ENCODE measurements at places on chromosomes 5 and 9.

DNA sequence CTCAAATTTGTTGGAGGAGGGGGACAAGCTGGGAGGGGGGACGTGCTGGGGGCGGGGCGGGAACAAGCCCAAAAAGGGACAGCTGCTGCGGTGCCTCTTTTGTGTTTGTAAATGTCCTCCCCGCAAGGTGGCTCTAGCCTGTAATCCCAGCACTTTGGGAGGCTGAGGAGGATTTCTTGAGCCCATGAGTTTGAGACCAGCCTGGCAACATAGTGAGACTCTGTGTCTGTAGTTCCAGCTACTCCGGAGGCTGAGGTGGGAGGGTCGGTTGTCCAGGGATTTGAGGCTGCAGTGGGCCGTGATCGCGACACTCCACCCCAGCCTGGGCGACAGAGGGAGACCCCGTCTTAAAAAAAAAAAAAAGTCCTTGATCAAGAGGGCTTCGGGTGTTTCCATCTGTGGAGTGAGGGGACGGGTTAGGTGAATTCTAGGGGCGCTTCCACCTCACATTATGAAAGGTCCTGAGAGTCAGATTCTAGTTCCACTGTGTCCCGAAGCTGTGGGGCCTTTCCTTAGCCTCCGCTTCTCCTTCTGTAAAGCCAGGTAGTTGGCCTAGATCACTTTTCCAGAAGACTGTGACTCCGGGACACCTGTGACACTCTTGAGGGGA, 779 bp upstream of the CTNNA1 start:
- DNase-seq = no peak

DNA sequence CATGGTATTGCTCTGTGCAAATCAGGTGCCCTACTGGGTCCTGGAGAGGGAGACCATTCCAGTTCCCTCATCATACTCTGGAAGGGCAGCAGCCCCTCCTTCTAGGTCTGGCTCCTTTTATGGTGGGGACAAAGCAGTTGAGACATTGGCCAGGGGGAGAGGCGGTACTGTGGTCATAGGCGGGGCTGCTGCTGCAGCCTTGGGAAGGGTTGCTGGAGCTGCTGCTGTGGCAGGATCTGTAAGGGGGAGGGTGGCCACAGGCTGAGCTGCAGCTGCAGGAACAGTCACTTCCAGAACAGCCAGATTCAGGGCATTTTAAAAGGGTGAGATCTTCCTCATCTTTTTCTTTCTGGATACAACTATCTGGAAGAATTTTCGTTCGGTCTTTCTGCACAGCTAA, 233.0 kb upstream of the SGCD start:
- no peak for DNase-seq

DNA sequence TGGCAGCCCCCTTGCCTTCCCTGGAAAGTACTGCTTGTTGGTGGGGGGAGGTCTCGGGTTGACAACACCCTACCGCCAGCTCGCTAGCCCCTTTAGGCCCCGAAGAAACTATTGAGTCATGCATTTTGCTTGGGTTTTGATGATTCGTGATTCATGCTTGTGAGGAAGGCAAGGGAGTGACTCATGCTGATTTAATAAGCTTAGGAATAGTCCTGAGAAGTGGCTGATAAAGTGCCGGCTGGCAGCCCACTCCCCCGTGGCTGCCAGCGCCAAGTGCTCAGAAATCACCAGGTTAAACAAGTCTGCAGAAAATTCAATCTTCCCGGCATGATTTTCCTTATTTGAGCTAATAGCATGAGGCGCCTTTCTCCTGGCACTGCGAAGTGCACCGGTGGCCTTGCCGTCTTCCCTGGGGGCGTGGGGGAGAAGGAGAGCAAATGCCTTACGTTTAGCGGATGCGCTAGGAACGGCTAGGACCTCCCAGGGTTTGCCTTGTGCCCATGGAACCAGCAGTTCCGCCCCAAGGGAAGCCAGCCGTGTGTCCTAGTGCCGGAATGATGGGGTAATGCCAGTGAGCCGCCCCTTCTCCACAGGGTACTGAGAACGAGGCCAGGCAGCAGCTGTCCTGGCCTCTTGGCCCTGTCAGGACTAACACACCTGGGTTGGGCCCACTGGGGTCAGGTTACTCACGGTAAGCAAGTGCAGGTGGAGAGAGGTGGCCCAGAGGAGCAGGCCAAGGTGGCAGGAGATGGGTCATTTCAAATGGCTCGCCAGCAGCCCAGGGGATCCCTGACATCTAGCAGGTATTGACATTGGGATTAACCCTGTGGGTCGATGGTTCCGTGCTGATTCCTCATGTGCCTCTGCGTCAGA, 151.9 kb downstream of the MACROH2A1 start:
- DNase-seq = peak; percentile 95

DNA sequence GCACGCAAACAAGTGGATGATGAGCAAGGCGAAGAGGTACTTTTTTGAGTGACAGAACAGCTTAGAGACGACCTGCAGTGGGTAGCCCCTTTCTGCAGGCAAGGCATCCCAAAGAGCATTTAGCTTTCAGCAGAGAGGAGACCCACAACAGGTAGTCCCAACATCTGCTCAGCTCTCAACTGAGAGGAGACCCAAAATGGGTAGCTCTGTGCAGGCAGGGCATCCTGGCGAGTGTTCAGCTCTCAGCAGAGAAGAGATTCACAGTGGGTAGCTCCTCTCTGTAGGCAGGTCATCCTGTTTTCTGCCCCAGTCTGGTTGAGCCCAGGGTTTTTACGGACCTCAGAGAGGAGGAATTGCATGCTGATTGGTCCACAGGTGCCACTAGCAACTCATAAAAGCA, 2396.1 kb upstream of the C9orf72 start:
- no peak for DNase-seq

- DNase-seq = peak; percentile 77
These were observed 25.1 kb upstream of the CDKN2AIPNL start for GRCh38 chr5:134436523-134437339.

- DNase-seq = peak; percentile 73
These were observed 188.9 kb upstream of the RPS23 start for GRCh38 chr5:82466986-82467561.

DNA sequence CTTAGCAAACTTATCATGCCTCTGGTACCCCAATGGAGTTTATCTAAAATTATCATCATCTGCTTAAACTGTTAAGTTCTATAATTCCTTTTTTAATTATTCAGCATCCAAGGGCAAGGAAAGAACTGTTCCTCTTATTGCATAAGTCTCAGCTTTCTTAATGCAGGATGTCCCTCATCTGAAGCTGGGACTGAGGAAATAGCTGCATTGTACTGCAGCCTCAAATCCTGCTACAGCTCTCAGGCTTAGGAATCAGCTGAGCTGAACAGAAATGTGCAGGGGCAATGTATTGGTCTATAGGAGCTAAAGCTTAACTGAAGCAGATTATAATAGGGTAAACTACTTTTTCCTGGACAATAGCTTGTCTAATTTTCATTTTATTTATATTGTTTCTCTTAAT, 48.0 kb downstream of the HAPLN1 start:
- DNase-seq = no peak

DNA sequence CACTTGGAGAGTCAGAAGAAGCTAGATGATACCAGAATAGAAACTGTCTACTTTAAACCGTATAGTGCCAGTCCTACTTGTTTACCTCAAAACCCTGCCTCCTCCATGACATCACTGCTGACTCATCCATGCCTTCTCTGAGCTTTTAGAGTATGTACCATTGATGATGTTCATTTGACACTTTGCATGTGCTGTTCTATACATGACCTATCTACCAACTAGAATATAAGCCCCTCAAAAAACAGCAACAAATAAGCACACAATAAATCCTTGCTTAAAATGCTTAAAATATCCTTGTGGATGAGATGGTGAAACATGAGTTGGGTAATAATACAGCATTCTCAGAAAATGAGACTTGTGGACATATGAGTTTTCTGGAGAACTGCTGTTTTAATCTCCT, 2.6 kb downstream of the CTNNAL1 start:
- peak; percentile 89 for DNase-seq

DNA sequence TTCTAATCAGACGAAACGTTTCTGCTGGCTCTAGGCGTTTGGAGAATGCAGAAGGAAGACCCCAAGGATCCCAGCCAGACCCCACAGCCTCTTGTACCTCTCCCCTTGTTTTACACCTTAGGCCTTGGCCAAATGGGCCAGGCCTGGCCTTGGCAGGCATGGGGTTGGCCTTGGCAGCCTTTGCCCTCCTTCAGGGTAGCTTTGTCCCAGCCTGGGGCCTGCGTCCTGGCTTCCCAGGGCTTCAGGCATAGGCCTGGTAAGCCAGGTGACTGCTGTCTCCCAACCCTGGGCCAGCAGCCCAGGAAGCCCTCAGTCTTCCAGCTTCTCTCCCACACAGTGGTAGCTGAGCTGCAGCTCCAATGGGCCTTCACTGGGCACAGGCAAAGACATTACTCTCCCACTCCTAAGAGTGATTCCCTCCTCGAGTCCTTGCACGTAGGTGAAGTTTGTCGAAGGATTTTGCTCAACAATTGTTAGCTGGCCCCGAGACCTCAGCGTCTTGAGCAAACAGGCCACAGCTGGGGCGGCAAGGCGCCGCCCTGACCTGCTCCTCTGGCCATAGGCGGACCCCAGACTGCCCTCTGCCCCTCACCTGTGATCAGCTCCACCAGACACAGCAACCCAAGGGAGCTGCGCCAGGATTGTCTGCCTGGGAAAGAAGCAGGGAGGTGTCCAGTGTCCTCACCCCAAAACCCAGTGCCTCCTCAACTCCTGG, 1.1 kb upstream of the PITX1 start:
- no peak for DNase-seq

- DNase-seq = peak; percentile 43
These were observed 8.8 kb downstream of the FAM13B start for GRCh38 chr5:138024117-138024516.

DNA sequence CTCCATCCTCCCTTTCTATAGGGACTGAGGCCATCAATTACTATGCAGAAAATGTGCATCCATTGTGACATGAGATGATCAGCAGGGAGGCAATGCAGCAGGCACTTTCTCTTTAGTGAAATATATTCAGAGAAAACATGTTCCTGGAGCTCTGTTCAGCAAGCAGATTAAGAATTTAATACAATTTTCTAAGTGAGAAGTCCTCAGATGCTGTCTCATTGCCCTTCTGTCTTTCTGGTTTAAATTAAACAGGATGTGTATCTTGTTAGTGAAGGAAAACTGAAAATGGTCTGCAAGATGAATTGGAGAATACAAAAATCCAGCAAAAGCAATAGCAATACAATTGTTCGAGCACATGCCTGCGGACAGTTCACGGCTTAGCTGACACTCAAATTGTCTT, 445.8 kb upstream of the RIOK2 start:
- no peak for DNase-seq

- no peak for DNase-seq
These were observed 85.4 kb upstream of the FSD1L start for GRCh38 chr9:105362470-105362869.

DNA sequence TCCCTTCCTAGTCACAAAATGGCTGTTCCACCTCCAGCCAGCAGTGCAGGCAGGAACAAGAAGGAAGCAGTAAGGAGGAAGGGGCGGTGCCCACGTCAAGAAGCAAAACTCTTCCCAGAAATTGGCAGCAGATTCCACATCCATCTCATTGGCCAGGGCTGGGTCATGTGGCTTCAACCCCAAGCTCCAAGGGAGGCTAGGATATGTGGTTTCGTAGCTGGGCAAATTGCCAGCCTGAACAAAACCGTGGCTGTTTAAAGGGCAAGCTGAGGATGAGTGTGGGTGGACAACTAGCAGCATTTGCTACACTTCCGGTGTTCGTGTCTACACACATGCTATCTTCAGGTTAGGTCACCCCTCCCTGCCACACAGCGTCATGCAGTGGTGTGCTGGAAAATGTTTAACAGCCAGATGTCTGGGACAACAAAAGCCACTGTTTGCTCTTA, 92.1 kb upstream of the MAP1B start:
- DNase-seq = peak; percentile 54

- DNase-seq = peak; percentile 100
These were observed 325.1 kb upstream of the PRR16 start for GRCh38 chr5:120139039-120139438.

GRCh38 chr9:112333639-112334431, 416 bp upstream of the PTBP3 start:
- peak; percentile 96 for DNase-seq

DNA sequence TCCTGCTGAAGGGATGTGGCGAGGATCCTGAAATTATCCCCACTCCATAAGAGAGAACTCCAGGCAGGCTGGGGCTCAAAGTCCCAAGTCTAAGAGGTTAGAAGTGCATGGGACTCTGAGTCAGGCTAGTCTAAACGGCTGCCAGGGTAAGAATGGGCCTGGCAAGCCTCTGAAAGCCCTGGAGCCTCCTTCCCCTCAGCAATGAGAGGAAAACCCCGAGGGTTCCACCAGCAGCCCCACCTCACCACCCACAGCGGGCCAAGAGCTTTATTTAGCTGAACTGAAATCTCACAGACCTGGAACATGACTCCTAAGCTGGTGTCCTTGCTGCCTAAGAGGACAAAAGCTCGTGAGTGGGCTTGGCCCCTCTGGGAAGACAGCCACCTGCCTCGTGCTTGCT, 135.5 kb downstream of the SEC61B start:
- DNase-seq = no peak

DNA sequence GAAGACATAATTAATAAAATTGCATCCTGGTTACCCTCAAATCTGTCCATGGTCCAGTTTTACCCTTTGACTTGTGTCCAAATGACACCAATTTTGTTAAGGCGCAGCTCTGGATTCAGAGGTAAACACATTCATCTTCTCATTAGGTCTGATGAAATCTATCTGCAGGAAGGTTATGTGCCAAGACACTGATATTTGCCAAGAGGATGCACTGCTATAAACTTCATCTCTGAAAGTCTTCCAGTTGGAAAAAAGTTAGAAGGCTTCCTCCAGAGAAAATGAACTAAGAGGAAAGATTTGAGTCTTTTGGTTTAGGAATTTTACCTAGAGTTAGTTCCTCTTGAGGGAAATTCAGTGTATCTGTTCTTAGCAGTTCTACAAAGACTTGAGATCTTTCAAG, 717.8 kb downstream of the DTWD2 start:
- no peak for DNase-seq

DNA sequence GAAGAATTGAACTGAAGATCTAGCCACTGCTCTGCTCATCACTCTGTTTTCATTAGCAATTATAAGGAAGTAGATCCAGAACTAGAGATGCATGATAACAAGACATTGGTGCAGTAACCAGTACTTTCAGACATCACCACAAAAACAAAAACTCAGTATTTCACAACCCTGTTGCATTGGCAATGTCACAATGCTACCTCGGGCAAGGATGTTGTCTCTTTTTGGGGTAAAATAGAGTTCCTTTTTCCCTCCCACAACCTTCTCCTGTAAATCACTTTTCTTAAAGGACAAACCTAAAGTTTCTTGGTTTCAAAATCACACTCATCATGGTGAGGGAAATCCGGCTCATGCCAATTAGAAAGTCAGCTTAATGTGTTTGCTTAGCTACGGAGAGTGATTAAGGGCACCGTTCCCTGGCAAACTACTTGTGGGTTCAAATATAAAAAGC, 420.1 kb upstream of the MEF2C start:
- DNase-seq = no peak
